ENCODE measurements at places on chromosomes 16 and 17.

GRCh38 chr16:27408012-27408601 is 6.1 kb downstream of the IL21R start:
- DNase-seq: no peak

DNA sequence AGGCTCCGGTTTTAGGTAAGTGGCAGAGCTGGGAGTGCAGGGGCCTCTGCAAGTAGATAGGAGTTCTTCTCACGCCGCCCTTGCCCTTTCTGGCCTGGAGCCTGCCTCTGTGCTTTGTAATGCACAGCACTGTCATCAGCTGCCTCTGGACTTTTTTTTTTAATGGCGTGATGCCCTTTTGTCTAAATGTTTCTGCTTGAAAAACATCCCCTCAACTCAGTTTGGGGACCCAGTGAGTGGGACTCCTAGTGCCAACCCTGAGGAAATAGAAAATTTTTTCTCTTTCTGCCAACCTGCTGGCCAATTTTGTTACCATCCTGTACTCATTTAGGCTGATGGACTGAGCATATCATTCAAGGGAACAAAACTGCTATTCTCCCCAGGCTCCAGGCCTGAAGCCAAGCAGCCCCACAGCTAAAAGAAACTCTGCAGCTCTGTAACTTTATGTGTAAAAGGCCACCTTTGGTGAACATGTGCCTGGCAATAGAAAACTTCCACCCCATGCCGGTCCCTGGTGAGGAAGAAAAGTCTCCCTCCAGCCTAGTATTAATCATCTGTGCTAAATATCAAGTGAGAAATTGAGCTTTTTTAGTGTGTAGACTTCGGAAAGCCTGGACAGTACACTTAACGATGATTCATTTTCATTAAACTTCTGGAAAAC is 22.5 kb downstream of the SLC6A2 start:
- no peak for DNase-seq

DNA sequence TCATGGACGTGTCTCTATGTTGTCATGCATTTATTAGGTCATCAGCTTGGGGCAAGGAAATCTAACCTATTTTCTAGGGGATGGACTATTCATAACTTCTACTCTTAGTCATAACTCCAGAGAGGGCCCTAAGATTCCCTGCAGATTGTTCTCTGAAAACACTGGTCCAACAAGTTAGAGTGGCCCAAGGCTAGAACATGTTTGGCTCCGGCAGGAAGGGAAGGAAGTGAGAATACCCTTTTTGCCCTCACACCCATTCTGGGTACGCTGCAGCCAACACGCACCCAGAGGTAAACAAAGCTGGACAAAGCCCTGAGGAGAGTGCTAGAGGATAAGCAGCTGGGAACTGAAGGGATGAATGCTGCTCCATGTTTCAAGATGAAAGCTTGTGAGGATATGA is 9.9 kb downstream of the C16orf86 start:
- no peak for DNase-seq

DNA sequence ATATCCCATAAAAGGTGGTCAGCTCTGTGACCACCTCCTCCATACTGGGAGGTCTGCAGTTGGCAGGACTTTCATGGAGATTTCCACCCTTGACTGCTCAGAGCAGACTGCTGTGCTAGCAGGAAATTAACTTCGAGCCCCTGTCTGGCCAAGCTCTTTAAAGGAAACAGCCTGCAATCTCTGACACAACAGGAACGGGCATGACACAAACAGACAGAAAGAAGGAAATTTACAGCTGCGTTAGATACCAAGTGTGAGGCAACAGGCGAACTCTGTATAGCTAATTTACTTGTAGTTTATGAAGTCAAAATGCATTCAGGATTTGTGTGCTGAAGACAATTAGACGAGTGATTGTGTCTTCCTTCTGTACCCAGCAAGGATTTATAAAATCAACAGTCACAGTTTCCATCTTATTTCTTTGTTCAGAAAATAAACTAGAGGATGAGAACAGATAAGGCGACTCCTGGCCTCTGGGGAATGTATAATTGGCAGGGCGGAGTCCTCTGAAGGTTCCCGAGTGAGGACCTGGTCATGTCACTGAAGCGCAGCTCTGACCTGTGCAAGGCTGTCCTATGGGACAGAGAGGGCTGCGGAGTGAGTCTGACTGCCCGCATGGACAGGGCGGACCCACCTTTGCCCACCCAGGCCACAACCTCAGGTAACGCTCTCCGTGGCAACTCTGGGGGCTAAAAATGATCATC is 16.1 kb downstream of the WIPI1 start:
- DNase-seq: no peak

- DNase-seq: no peak
Measured at GRCh38 chr16:5216441-5217080, 119.0 kb upstream of the EEF2KMT start.

DNA sequence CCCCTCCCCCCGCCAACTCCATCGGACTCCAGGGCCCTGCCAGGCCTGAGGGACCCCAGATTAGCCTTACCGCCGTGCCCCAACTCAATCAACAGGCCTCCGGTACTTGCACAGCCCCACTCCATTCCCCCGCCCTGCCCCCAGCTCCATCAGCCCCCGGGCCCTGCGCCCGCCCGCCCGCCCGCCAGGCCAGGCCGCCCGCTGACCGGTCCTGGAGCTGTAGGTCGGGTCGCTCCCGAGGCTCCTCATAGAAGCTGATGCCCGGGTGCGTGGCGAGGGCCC is 308 bp downstream of the GTF3C1 start:
- no peak for DNase-seq

DNA sequence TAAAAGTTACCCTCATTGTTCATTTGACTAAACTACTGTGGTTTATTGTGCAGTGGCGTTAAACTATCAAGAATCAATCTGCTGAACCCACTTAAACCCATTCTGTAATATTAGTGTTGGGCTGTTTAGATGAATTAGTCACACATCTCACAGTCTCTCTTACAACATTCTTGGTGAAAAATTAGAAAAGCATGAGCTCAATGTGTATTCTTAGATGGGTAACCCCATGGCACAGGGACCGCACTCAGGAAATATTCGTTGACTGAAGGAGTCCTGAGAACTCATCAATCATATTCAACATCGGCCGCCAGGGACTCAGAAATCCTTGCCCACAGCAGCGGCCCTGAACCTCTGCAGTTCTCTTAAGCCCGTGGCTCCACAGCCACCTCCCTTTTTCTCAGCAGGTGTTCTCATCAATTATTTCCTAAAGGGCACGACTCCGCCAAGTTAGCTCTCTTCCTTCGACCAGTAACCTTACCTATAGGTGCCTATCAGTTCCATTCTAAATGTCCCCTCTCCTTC is 155.6 kb downstream of the STX8 start:
- no peak for DNase-seq

GRCh38 chr17:81420769-81421462 is 25.7 kb downstream of the BAHCC1 start:
- peak; percentile 78 for DNase-seq

DNA sequence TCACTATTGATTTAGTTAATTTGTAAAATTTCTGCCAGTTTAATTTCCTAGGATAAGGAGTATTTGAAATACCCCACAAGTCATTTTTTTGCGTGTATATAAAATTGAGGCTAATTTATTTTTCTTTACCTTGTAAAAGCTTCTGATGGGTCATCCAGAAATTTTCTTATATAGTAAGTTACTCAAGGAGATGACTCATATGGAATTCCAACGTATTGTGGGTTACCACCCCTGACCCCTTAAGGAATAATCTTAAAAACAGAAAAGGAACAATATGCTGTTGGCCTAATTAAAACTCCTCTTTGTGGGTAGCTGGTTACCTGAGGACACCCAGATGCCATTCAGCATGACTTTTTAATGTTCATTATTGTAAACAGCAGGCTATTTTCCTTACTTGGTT is 13.6 kb downstream of the HEATR6 start:
- no peak for DNase-seq

GRCh38 chr17:82782657-82783207 is 30.9 kb downstream of the TBCD start:
- DNase-seq: no peak

DNA sequence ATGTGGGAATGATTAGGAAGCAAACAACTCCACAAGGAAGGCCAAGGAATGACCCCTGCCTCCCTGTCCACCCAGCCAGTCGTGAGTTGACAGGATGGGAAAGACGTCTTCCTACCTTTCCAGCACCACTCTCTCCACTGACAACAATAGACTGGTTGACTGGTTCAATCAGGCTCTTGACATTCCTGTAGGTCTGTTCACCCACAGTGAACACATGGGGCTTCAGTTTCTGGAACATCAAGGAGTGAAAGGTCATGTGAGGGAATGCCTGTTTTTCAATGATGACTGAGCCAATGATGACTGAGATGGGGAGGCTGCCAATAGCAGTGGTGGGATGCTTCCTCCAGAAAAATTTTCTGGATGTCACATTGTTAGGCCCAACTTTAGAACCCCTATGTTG is 9.6 kb downstream of the MYO19 start:
- DNase-seq: no peak
